ENCODE measurements at places on chromosomes 2 and 18. TPM values are rescaled to one million over a fixed set of nuclear protein-coding genes. Genes with fewer than 3 reads are reported as not detected.

Gene M1AP
- not detected for total RNA-seq

Gene LNPK
- total RNA-seq = 8.9 TPM

Gene CMPK2
- total RNA-seq = 5.5 TPM

Gene CPO
- total RNA-seq = not detected

Gene STON1
- 0.29 TPM for total RNA-seq

Gene ALPG
- total RNA-seq = not detected

Gene FECH
- 16.9 TPM for total RNA-seq

Gene UGT1A8
- total RNA-seq = 43.6 TPM

Gene NTSR2
- total RNA-seq = not detected

Gene DTNB
- 3.6 TPM for total RNA-seq

Gene OR6B2
- total RNA-seq = not detected

Gene LYG2
- total RNA-seq = not detected

Gene SIX3
- total RNA-seq = not detected

Gene SKA1
- 9.4 TPM for total RNA-seq

Gene INPP5D
- 28.6 TPM for total RNA-seq

Gene AMER3
- not detected for total RNA-seq

Gene SERPINB5
- total RNA-seq = 13.4 TPM

Gene TEX261
- total RNA-seq = 43.3 TPM

Gene ENOSF1
- 75.1 TPM for total RNA-seq

Gene MEIS1
- 3.1 TPM for total RNA-seq

Gene EFEMP1
- not detected for total RNA-seq

Gene ANKRD30B
- 0.03 TPM for total RNA-seq

Gene POTEI
- 0.08 TPM for total RNA-seq

Gene MALL
- total RNA-seq = 83.0 TPM

Gene ZSWIM2
- not detected for total RNA-seq

Gene SLC4A3
- total RNA-seq = 0.36 TPM

Gene TSHZ1
- 7.5 TPM for total RNA-seq

Gene LYG1
- 0.08 TPM for total RNA-seq

Gene PTH2R
- total RNA-seq = not detected

Gene DNER
- not detected for total RNA-seq

Gene IL1RL1
- not detected for total RNA-seq

Gene MOGAT1
- total RNA-seq = not detected

Gene POTEF
- 0.61 TPM for total RNA-seq

Gene CYTIP
- 0.08 TPM for total RNA-seq

Gene NOSTRIN
- 5.1 TPM for total RNA-seq

Gene LIPG
- 96.0 TPM for total RNA-seq

Gene C2orf80
- total RNA-seq = not detected

Gene CDH19
- total RNA-seq = not detected

Gene SLC4A5
- not detected for total RNA-seq

Gene RDH14
- total RNA-seq = 18.7 TPM

Gene SETBP1
- total RNA-seq = 0.08 TPM

Gene DSEL
- total RNA-seq = 0.47 TPM

Gene CRACDL
- 7.6 TPM for total RNA-seq

Gene NEB
- 1.2 TPM for total RNA-seq

Gene SCN7A
- not detected for total RNA-seq
